ENCODE measurements at places on chromosomes 12 and 14.

- DNase-seq, result no peak
These were observed 311.2 kb downstream of the DUSP6 start for GRCh38 chr12:89041078-89041477.

- no peak for DNase-seq
These were observed 292.6 kb downstream of the TTC8 start for GRCh38 chr14:89117012-89117411.

- DNase-seq, result no peak
These were observed 366.1 kb downstream of the MED13L start for GRCh38 chr12:115911360-115911759.

DNA sequence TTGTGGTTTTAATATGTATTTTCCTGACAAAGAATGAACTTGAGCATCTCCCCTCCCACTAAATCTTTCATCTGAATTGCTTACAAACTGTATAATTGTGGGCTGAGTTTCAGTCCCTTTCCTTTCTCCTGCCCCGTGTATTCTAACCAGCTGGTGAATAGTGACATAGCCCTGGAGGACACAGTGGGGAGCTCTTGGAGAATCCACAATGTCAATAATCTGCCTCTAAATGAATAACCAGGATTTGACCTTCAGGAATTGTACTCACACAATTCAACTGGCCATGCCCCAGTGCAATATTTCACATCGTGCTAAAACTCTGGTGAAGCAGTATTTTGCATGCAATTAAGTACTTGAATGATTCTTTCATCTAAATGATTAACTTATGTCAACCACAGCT is 177.2 kb downstream of the C12orf42 start:
- DNase-seq, result no peak

GRCh38 chr12:89245090-89245489 is 107.2 kb downstream of the DUSP6 start:
- DNase-seq, result peak; percentile 40

GRCh38 chr14:99850709-99851108 is 57.5 kb downstream of the EML1 start:
- DNase-seq, result no peak

GRCh38 chr12:127192391-127192790 is 1074.6 kb upstream of the TMEM132C start:
- DNase-seq, result no peak

DNA sequence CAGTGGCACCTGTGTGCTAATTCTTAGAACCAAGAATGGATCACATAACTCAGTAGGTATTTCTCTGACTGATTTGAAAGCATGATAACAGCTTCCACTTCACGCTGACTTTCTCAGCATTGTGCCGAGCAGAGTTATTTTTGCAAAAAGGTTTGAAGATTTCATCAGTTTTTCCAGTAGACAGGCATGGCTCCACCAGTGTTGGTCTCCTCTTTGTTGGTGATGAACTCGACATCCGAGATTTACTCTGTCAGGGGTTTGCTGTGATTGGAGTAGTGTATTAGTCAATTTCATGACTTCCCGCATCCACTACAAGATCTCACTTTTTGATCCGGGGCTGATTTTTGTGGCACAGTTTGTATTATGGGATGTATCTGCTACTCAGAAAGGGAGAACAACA is 85.3 kb downstream of the PRKCH start:
- DNase-seq, result no peak

DNA sequence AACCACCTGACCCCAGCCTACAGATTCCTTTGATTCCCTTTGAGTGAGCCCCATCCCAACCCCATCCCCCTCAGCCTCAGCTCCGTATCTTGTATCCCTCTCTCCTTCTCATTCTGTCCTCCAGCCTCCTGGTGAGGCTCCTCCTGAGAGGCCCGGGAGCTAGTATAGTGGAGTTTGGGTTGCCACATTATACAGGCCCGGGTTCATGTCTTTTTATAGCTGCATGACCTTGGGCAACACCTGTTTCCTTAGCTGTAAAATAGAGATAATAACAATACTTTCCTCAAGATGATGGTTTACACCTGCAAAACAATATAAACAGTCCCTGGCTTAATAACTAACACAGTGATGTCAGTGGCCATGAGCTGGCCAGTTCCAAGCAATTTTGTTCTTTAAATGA is 89.8 kb downstream of the STAB2 start:
- DNase-seq, result no peak

DNA sequence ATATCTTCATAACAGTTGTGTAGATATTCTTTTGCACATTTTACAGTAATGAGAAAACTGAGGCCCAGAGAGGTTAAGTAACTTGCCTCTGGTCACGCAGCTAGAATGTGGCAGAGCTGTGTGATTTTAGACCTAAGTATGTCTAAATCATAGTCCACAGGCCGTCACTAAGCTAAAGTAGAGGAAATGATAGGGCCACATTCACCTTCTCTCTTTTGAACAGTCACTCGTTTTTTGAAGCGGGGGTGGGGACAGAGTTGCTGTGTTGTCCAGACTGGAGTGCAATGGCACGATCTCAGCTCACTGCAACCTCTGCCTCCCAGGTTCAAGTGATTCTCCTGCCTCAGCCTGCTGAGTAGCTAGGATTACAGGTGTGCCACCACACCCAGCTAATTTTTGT is 68.5 kb downstream of the RASSF3 start:
- no peak for DNase-seq

DNA sequence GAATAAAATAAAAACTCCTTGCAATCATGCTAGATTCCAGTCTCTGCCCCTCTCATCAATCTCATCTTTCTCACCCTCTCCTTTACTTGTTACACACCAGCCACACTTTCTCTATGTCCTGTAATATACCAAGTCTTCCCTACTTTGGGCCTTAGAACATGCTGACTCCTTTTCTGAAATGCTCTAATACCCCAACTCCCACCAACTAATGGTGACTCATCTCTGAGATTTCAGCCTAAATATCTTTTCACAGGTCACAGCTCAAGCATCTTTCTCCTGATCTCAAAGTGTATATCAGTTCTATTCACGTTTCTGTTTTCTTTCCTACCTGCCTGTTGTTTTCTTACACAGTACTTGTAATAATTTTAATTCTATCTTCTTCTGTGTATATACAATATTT is 378.9 kb upstream of the PRICKLE1 start:
- DNase-seq, result no peak

- peak; percentile 54 for DNase-seq
These were observed 161.7 kb downstream of the CAND1 start for GRCh38 chr12:67430708-67431335.

DNA sequence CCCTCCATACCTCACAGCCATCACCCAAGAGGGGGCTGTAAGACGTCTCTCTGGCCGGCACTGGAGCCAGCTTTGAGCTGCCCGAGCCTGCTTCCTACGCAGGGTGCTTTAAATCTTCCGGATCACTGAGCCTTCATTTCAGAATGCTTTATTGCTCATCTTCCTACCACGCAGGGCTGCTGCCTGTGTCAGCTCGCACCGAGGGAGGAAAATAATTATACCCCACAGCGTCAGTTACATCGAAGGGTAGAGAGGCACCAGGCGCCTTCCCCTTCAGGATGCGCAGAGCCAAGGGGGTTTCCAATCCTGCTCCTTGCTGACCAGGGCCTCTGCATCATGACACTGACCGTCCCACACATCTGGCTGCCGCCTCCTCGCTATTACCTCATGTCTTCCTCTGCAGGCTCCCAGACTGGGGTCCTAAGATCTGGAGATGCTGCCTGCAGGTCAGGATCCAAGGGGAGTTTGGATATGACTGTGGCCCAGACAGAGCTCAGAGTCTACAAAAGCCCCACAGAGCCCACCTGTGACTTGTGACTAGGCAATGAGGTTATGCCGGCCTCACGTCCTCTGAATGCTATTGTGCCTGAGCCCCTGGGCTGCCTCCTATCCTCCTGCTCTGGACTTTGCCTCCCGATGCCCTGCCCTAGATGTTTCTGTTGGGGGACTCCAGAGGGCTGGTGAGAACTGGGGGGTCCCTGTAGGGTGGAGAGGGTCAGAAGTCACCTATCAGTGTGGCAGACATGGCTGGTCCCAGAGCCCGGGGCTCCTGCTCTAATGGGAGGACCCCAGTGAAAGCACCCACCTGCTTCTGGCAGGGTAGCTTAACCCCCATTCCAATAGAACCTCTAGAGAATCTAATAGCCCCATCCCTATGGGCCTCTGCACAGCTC is 220.3 kb upstream of the RTL1 start:
- no peak for DNase-seq

DNA sequence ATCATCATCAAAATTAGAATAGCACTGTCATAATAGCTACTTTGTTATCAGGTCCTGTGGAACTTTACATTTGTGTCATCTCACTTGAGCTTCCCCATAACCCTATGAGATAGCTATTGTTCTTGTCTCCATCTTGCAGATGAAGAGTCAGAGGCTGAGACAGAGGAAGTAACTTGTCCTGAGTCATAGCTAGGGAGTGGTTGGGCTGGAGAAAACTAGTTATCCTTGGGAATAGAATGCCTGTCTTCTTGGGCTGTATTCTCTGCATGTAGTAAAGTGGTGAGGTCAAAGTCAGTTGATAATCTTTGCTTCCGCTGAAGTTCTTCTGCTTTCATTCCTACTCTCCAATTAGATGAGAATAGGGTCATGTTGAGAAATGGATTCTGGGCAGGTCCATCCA is 117.0 kb downstream of the SMOC1 start:
- DNase-seq, result no peak

DNA sequence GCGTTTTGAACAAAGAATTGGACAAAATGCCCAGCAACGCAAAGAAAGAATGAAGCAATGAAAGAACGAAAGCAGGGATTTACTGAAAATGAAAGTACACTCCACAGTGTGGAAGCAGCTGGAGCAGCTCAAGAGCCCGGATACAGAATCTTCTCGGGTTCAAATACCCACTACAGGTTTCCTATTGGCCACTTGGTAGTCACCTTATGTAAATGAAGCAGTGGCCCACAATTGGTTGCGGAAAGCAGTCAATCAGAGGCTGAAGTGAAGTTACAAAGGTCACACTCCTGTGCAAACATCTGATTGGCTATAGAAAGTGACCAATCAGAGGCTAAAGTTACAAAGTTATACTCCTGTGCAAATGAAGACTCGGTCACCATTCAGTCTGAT is 15.0 kb upstream of the PPP1R13B start:
- no peak for DNase-seq

- DNase-seq, result no peak
These were observed 1340.9 kb downstream of the FSCB start for GRCh38 chr14:43166163-43166562.

DNA sequence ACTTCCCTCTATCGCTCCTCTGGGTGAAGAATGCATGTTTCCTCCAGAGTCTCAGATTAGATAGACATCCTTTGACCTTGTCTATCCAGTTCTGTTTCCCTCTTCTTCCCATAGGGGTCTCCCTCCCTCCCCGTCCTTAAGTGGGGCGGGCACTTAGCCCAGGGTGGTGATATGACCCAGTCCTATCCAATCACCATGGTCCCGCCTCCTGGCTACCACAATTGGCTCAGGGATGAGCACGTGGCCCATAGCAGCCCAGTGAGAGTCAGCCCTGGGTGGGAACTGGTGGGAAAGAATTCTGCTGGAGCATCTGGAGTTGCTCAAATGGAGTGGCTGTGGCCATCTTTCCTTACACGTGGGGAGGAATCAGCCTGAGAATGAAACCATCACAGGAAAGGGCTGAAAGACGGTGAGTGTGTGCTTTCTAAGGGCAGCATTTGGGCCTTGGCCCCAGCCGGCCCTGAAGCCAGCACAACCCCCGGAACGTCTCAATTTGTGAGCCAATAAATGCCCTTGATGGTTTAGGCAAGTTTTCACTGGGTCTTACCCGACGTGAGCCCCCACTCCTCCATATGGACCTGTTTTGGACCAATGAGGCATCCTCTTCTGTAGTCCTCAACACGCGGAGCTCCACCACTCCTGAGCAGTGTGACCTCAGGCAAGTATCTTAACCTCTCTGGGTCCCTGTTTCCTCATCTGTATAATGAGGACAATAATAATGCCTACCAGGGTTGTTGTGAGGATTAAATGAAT is 14.4 kb upstream of the MLXIP start:
- peak; percentile 98 for DNase-seq

GRCh38 chr12:49487605-49488004 is 51.2 kb upstream of the KCNH3 start:
- DNase-seq, result no peak

GRCh38 chr12:26177283-26177682 is 18.1 kb upstream of the SSPN start:
- DNase-seq, result no peak

GRCh38 chr14:103314496-103315277 is 19.4 kb upstream of the EIF5 start:
- no peak for DNase-seq

DNA sequence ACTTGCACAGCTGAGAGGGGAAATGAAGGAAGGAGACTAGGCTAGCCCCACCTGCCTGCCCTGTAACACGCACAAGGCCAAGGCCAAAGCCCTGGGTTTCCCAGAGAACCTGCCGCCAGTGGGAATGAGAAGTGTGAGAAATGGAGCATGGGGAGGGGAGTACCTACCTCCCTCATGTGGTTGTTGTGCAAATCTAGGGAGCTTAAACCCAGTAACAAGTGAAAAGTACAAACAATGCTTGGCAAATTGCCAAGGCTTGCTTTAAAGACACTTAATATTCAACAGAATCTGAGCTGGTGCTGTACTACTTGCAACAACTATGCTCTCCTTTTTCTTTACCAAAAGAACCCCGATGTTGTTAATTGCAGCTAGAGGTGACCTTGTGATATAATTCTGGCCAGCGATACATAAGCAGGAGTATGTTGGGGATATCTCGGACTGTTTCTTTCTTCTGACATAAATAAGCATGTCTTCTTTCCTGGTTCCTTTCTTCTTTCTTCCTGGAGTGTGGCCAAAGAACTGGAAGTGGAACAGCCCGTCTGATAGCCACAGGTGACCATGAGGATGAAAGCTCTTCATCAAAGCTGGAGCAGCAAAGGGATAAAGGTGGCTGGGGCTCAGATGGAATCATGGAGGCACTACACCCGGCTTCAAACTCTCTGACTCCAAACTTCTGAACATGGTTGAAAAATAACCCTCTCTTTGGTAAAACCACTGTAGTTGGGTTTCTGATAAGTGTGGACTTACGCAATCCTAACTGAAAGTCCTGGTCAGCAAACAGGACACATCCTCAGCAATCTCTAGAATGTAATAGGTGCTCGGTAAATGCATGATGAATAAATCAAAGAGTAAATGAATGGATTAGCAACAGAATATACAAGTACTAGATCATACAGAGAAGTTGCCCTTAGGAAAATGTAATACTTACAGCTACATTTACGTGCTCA is 207.9 kb downstream of the NUAK1 start:
- DNase-seq, result no peak

DNA sequence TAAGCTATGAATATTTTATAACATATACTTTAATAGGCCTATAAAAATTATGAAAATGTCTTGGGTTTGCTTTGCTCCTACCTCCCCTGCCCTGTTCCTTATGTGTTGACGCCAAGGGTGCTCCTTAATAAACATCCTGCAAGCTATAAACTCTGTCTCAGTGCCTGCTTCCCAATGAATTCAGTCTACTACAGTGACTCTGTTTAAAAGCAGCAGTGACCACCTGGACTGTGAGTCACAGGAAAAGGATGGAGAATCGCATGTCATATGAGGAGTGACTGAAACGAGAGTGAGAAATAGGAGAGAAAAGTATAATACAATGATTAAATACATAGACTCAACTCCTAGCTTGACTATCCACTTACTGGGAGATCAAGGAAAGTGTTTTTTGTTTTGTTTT is 41.1 kb upstream of the CFAP54 start:
- DNase-seq, result peak; percentile 55
